ENCODE measurements at places on chromosomes 4 and X. TPM values are rescaled to one million over a fixed set of nuclear protein-coding genes. Genes with fewer than 3 reads are reported as not detected.

The ARHGEF6 gene
- 3.3 TPM for total RNA-seq

DNA sequence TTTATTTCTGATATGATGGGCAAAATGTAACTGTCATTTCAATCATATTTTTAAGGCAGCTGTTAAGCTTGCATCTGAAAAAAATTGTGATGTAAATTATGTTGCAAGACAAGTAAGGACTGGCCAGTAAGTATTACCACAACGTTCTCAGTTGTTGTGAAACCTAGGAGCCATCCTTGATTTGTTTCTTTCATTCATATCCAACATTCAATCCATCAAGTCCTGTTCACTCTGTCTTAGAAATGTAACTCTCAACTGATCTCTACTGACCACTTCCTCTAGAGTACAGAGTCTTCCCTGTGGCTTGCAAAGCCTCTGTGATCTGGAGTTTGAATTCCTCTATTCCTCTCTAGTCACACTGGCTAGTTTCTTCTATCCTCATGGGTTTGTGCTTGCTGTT lies 161.4 kb upstream of the MAD2L1 start:
- DNase-seq: no peak

DNA sequence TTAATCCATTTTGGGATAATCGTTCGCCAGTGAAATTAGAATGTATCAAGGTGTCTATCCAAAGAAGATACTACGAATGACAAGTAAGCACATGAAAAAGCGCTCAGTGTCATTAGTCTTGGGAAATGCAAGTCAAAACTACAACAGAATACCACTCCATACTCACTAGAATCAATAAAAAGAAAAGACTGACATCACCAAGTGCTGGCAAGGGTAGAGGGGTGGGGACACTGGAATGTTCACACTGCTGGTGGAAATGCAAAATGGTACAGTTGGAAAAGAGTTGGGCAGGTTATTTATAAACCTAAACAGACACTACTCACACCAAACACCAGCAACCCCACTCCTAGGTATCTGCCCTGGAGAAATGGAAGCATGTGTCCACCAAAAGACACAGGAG lies 11.2 kb downstream of the WDR1 start:
- DNase-seq: peak; percentile 19

DNA sequence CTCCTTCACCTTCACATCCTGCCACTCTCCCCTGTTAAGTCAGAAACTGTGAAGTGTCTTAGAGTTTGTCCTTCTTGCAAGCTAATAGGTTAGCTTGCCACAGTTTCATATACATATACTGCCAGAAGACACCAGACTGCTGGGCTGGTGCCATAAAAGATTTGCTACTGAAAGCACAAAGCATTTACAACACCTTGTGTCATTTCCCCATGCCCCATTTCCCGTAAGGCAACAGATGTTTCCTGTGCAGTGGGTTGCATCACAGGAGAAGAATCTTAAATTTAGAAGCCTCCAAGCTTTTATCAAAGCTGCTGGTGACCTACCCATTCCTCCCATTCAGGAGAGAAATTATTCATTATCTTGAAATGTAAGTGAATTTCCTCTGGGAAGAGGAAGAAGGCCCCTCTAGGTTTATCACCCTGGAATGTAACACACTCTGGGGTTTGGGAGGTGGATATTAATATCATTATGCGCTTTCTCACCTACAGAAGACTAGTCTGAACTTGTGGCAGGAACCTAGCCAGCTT lies 34.5 kb upstream of the RAB33B start:
- DNase-seq: no peak

The XK gene
- total RNA-seq: 7.7 TPM

The ADH7 gene
- total RNA-seq: not detected

GRCh38 chrX:3820167-3820566 lies 106.7 kb upstream of the PRKX start:
- DNase-seq: peak; percentile 58

DNA sequence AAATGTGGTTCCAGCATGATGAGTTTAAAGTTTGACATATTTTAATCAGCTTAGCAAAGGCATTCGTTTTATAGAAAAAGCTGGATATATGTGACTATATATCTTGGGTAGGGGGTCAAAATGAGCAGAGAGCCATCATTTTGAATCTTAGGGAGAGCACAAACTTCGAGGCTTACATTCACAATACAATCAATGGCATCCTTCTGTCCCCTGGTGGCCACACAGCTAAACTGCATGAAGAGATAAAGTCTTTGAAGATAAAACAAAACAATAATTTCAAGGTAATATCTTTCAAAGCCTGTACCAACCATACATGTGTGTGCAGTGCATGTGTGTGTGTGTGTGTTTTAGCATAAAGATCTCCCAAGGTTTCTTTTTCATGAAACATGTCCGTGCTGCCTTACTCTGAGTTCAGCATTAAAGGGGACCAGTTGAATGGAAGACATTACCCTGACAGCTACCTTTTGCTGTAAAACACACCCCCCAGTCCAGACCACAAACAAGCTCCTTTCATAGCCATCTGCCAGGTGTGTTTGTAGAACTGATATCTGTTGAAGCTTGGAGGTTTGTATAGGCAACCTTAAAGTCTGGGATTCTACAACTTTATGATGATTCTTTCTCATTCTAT lies 22.0 kb downstream of the DYNLT3 start:
- DNase-seq: peak; percentile 61

GRCh38 chr4:87838205-87838604 lies 5.4 kb downstream of the MEPE start:
- DNase-seq: peak; percentile 53

The RBM10 gene
- total RNA-seq: 87.0 TPM

DNA sequence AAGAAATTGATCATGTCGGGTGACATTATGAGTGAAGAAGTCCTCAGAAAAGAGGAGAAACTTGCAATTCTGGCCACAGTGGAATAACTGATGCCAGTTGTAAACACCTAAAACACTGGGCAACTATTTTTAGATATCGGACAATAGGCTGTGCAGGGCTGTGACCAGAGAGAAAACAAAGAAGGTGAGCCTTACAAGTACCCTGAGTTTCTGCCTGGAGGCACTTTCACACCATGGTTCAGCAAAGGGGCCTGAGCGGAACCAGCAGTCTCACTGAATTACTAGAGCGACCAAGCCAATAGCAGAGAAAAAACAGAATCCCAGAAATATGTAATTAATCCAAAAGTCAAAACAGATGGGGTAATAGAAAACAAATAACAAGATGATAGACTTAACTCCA lies 11.2 kb downstream of the IRAK1 start:
- no peak for DNase-seq

The PDGFRA gene
- total RNA-seq: 1.1 TPM

Data from PC-3 (cell line).